Fibroblast of skin of right biceps (primary cell): ENCODE measurements at places on chromosomes 4 and X.

- DNase-seq, result peak; percentile 73
These were observed 5.0 kb downstream of the GPC3 start for GRCh38 chrX:133980406-133980805.

DNA sequence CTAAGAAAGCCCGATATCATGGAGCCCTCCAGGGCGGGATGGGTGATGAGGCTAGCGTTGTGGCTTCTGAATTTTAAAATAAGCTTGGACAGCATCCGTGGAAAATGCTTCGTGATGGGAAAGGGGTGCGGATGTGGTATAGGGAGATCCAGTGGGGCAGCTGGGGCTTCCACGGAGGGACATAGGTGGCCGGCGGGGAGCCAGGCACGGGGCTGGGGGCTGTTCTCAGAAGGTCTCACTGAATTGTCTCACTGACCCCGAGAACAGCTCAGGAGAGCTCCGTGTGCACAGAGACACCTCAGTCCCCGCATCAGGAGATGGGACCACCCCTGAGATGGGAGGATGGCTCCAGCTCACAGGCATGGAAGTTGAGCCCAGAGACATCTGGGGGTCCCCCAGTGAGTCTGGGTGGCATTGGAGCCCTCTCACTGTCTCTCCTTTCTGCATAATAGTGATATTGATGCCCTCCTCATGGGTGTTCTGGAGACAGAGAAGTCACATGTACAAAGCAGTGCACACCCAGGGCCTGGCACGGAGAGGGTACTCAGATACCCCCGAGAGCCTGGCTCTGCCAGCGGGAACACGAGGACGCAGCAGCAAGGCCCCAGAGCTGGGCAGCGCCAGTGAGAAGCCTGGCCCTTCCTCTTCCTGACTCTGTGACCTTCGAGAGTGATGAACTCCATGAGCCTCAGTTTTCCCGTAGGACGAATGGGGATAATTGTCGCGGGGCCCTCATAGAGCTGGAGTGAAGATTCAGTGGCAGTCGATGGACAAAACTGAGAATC is 70.6 kb upstream of the PSAPL1 start:
- DNase-seq, result no peak

DNA sequence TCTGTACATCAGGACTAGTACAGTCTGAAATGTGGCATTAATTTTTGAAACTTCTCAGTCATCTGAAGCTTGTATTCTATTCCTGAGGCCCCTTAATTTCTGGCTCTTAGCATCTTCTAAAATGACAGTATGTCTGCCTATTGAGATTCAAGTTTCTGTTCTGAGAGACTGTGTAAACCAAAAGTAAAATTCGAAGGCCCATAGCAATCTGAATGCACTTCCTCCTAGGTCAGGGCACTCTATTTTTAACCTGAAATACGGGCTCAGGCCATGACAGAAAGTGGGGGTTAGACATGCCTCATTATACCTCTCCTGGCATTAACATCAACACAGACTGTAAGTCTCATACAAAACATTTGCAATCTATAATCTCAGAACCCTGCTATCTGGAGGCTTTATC is 584.4 kb downstream of the KLHL4 start:
- no peak for DNase-seq

- peak; percentile 58 for DNase-seq
These were observed 512 bp upstream of the TMEM131L start for GRCh38 chr4:153465615-153466080.

- DNase-seq, result peak; percentile 74
These were observed 21.4 kb downstream of the SH3RF1 start for GRCh38 chr4:169249214-169249973.

DNA sequence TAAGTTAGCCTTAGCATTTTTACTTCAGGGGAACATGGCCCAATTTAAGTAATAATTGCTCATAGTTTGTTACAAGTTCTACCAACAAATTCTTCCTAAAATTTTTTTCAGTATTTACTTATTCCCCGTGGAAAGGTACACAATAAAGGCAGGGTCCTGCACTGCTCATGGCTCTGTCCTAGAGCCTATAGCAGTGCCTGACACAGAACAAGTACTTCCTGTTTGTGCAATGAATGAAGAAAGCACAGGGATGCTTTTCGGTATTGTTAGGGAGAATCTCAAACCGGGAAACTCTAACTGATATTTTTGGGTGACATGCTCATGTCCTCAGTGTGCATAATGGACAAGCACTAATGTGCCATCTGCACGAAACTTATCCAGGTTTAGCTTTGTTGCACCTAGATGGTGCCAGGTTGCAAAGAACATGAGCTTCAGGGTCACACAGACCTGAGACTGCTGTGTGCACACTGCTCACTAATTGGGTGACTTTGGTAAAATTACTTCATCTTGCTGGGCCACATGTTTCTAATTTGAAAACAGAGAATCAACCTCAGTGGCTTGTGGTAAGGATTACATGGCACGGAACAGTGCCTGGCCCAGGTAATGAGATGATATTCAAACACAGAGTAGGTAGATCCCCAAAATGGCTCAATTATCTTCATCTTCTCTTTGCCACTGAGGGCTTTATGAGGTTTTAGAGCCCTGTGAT is 175.8 kb upstream of the NPY2R start:
- DNase-seq, result no peak

DNA sequence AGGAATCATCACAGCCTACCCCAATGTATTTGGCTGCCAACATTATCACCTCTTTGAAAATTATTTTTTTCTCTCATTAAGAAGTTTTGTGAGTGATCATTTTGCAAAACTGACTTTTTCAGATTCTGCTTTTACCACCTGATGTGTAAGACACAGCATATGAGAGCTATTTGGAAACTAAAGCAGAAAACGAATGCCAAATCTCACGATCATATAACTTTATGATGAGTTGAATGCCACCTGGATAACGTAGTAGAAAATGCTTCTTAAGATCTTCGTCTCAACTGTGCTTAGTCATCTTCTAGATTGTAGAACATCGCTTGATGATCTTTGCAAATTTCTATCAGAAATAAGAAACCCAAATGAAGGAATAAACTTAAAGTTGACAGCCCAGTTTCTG is 21.3 kb upstream of the GRXCR1 start:
- DNase-seq, result no peak

DNA sequence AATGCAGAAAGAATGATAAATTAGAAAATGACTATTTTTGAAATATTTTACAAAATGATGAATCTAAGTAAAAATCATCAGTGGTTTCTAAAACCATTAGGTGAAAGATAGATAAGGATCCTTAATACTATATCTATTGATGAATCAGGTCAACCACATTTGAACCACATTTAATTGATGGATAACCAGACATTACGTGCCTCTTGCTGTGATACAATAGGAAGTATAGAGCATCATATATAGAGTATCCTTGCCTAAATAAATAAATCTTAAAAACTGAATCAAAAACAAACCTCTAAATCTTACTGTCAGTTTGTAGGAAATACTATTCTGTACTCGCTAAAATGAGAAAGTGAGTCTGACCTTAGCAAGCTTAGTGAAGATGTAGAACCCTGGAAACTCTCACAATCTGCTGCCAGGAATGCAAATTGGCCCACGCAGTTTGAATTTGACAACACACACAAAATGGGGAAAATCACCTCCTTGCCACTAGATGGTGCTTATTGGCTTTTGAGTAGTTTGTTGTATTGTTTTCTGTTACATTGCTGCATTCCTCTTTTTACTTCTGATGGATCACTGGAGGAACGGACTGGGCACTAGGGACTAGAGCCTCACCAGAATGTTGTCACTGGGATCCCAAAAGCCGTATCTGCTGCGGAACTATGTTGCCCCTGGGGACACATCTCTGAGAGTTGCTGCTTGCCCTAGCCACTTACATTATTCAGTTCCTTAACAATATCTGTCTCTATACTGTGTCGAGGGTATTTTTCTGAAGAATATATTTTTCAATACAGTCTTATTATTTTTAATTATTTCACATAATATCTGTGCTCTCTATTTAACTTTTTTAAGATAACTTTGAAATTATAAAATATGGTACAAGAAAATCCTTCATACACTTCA is 25.4 kb upstream of the SLAIN2 start:
- peak; percentile 70 for DNase-seq

GRCh38 chr4:73725985-73726384 is 14.4 kb upstream of the CXCL8 start:
- DNase-seq, result peak; percentile 97

GRCh38 chr4:18529482-18529881 is 507.9 kb upstream of the LCORL start:
- no peak for DNase-seq

DNA sequence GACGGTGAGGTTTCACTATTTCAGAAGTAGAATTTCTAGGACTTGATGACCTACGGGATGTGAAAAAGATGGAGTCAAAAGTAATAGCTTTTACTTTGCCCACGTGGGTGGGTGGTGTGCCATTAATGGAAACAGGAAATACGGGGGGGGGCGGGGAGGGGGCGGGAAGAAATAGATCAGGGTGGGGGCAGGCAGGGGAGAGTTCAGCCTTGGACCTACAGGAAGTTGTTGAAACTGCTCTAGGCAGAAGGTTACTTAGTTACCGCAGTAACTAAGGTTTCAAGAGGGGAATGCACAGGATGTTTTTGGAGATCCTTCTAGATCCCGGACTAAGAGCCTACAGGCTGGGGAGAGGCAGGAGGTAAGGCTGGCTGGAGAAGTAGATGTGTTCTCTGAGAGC is 3.6 kb upstream of the FHL1 start:
- DNase-seq, result no peak

- DNase-seq, result no peak
These were observed 45.5 kb downstream of the MID2 start for GRCh38 chrX:107871136-107871535.

GRCh38 chrX:17355976-17356375 is 19.0 kb upstream of the NHS start:
- no peak for DNase-seq
